T-cell (primary cell): ENCODE measurements at places on chromosomes 2 and 18.

- no peak for DNase-seq
These were observed 116.6 kb downstream of the ATL2 start for GRCh38 chr2:38260469-38260868.

DNA sequence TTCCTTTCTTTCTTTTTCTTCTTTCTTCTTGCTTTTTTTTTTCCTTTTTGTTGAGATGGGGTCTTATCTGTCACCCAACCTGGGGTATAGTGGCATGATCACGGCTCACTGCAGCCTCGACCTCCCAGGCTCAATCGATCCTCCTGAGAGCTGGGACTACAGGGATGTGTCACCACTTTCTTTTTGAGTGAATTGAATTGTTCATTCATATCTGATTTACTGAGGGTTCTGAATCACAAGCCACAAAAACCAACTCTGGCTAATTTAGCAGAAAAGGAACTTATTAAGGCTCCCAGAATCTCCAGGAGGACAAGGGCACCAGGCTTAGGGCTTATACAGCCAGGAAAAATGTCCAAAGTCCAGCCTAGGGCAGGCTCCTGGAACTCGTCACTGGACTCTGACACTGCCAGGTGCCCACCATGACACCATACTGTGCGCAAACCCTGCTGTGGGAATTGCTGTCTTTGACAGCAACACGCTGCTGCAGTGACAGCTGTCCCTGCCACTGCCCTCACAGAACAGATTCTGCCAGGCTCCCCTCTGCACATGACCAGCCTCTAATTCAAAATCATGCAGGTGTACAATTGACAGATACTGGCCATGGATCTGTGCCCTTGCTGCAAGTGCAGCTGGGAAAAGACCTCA, 42.9 kb upstream of the EML6 start:
- DNase-seq: no peak

GRCh38 chr2:195411219-195411687, 245.8 kb upstream of the SLC39A10 start:
- no peak for DNase-seq

GRCh38 chr2:219400562-219400961, 12.8 kb upstream of the DNPEP start:
- no peak for DNase-seq

DNA sequence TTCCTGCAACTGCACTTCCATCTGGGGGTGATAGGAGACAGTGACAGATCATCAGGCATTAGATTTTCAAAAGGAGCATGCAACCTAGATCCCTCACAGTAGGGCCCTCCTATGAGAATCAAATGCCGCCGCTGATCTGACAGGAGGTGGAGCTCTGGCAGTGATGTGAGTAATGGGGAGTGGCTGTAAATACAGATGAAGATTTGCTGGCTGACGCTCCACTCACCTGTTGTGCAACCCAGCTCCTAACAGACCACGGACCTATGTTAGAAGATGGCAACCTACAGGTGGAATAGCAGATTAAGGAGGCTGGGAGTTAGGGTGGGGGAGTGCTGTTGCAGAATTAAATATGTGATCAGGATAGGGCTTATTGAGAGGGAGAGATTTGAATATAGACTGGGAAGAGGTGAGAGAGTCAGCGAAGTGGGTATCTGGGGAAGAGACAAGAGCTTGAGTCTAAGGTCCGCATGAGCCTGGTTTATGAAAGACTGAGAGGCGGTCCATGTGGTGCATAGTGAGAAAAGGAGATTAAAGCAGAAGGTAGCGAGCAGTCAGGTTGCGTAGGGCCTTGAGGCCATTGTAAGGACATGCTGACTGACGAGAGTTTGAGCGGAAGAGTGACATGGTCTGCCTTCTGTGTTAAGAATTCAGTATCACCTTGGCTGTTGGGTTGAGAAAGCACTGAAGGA, 31.3 kb upstream of the TOGARAM2 start:
- DNase-seq: no peak

- no peak for DNase-seq
These were observed 134.8 kb downstream of the DDX1 start for GRCh38 chr2:15726321-15727057.

DNA sequence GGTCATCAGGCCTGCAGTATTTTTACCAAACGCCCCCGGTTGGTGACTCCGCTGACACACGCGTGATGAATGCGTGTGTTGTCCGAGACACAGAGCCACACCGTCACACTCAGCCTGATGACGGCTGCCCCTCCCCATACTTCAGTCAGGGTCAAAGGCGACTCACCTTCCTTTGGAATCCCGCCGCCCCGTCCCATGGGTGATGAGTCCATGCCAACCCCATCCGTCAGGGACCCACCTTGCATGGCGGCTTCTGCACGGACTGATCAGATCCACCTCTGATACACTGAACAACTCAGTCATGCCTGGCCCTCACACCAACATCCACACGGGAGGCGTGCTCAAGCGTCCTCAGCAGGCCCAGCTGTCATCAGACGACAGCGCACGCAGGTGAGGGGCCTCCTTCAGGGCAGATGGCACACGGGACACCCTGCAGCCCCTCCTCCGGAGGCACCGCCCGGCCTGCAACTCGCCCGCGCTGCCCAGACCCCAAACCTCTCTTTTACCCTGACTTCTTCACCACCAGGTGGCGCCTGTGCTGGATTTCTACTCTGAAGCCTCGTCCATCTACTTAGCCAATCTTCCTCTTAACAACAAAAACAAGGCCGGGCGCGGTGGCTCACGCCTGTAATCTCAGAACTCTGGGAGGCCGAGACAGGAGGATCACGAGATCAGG, 89.2 kb downstream of the ZNF516 start:
- DNase-seq: no peak

GRCh38 chr2:160703648-160704585, 210.3 kb upstream of the RBMS1 start:
- DNase-seq: no peak

DNA sequence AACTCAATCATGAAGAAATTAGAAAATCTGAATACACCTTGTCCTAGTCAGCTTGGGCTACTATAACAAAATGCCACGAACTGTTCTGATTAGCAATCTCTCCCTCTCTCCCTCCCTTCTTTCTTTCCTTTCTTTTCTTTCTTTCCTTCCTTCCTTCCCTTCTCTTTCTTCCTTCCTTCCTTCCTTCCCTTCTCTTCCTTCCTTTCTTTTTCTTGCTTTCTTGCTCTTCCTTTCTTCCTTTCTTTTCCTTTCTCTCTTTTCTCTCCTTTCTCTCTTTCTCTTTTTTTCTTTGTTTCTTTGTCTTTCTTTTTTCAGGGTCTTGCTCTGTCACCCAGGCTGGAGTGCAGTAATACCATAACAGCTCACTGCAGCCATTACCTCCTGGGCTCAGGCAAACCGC, 23.6 kb upstream of the EMILIN2 start:
- no peak for DNase-seq

DNA sequence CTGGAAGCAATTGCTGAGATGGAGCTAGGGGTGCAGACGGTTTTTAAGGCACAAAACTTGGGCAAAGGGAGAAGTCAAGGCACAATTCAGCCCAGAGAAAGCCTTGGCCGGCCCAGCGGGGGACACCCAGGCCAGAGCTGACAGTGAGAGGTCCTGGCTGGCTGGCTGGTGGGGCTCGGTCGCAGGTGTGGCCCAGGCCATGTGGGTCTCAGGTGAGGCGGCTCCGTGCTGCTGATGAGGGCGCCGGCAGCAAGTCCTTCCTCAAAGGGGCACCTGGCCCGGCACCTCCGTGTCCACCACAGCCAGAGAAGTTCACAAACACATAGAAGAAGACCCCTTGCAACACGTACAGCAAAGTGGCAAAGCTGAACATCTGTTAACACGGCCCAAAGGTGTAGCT, 54.2 kb upstream of the LDLRAD4 start:
- DNase-seq: no peak

DNA sequence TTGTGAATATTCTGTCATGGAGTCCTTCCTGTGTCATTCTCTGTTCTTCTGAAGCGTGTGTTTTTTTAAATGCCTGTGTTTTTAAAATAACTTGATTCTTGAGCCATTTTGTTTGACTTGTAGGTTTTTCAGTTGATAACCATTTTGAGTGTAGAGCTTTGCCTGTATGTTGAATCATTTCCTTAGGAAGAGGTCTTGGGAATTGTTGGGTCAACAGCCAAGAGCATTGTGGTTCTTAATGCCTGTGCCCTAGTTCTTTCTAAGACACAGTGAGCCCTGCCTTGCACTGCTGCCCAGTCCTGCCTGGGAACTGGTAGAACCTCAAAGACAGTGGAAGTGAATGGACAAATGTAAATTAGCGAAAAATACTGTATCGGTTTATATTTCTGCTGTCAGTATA, 25.9 kb downstream of the RAB12 start:
- DNase-seq: no peak

DNA sequence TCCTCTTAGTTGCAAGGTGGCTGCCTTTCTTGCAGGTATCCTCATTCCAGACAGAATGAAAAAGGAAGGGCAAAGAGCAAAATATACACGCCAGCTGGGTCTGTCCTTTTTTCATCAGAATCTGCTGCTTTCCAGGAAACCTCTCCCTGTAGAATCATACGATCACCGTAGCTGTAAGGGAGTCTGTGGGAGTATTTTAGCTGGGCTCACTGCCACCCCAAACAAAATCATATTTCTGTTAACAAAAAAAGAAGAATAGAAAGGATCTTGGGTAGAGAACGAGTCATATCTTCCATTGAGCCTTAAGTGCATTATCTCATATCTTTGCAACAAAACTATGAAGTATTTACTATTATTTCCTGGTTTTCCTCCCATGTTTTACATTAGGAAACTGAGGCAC, 15.0 kb upstream of the TANC1 start:
- DNase-seq: no peak

GRCh38 chr2:26957534-26957933, 12.9 kb upstream of the MAPRE3 start:
- no peak for DNase-seq

GRCh38 chr2:195368249-195369217, 288.5 kb upstream of the SLC39A10 start:
- DNase-seq: no peak

DNA sequence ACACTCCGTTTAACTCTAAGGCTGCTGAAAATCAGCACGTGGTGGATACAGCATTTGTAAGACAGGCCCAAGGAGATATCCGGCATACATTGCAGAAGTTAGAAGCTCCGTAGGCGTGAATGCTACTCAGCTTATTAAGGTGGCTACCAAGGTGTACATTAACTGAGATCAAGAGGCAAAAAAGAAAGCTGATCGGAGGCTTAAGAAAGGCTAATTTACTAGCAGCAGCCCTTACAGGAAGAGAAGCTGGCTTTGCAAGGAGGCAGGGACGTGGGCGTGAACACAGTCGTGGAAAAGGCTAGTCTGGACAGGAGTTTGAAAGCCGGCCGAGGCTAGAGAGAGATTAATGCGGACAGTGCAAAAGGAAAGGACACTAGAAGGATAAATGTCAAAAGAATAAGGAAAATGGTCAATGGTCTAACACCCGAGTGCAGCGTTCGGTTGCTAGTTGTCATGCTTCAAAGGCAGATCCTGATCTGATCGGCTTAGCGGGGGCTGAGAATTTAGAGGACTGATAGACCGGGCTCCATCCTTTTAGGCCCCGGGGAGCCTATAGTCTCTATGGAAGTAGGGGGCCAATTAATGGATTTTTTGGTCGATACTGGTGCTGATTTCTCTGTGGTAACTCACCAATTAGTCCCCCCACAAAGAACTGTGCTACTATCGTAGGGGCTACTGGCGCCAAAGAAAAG, 45.6 kb upstream of the SELENOI start:
- peak; percentile 9 for DNase-seq

- DNase-seq: no peak
These were observed 105.6 kb downstream of the HNRNPLL start for GRCh38 chr2:38496927-38497669.
